ENCODE measurements at places on chromosomes 13 and 19.

DNA sequence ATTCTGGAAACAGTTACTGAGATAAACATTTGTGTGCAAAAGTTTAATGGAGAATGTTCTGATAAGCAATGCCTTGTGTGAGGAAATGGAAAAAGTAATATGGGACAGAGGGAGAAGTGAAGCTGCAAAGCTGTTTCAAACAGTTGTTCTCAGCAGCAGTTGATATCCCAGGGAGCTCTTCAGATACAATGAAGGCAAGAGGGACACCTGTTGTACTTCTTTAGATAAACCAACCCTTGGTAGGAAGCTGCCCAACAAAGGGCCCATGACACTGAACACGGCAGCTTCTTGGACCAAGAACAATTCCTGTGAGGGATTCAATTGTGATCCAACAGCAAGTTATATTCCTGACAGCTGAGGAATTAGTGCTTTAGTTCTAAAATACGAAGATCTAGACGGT is 894.3 kb upstream of the PCDH20 start:
- DNase-seq, result peak; percentile 54

DNA sequence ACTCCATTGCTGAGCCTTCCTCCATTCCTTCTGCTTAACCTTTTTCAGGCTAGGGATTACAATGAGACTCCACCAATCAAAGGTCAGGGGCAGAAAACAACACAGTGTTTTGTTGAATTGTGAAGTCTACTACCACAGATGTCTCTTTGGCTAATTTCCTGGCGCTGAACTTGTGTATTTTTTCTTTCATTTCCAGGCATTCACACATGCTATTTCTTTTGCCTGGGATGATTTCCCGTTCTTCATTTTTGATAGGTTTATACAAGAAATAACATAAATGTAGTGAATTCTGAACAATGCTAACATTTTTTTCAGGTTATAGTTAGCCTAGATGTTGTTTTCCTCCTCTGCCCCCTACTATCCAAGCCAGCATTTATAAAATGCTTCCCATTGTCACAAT is 64.3 kb downstream of the OLFM4 start:
- DNase-seq, result no peak

GRCh38 chr13:62920159-62920558 is 1504.5 kb upstream of the PCDH20 start:
- no peak for DNase-seq

GRCh38 chr13:20669162-20669561 is 34.3 kb upstream of the IL17D start:
- DNase-seq, result no peak

DNA sequence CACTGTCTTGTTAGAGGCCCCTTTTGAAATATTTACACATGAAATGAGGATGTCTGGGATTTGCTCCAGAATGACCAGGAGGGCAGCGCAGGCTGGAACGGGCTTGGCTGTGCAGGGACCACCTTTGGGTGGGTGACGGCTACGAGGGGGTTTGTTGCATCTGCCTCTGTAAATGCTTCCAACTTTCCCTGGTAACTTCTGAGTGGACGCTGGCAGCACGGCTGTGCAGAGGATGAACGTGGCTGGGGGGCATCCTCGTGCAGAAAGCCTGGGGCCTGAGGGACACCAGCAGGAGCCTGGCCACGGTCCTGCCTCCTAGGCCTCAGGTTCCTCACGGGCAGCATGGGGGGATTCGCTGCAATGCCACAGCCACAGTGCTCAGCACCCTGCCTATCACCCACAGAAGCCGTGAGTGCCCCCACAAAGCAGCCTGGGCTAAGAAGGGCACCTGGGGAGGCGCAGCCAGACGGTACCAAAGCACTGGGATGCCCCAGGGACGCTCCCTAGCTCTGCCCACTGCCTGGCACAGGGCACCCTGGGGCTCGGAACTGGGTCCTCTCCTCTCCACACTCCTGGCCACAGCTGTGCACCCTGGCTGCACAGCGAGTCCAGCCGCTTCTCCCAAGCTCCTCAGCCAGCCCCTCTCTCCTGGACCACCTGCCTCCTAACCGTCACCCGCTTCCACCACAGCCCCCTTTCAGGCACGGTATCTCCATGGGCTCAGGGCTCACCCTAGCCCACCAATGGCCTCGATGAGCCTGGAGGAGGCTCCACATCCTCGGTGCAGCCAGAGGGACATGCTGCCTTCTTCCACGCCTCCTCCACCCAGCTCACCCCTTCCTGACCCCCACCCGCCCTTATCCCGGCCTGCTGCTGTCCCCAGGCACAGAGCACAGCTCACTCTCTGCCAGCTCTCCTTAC is 44.5 kb downstream of the MLLT1 start:
- no peak for DNase-seq

DNA sequence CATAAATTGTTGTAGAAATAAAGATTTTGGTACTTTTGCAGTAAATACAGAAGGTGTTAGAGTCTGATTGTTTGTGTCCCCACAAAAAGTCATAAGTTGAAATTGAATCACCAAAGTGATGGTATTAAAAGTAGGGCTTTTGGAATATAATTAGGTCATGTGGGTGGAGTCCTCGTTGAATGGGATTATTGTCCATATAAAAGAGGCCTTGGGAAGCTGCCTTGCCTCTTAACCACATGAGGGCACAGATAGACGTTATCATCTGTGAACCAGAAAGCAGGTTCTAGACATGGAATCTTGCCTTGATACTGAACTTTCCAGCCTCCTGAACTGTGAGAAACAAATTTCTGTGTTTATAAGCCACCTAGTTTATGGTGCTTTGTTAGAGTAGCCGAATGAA is 186.8 kb downstream of the PRR20E start:
- DNase-seq, result no peak

DNA sequence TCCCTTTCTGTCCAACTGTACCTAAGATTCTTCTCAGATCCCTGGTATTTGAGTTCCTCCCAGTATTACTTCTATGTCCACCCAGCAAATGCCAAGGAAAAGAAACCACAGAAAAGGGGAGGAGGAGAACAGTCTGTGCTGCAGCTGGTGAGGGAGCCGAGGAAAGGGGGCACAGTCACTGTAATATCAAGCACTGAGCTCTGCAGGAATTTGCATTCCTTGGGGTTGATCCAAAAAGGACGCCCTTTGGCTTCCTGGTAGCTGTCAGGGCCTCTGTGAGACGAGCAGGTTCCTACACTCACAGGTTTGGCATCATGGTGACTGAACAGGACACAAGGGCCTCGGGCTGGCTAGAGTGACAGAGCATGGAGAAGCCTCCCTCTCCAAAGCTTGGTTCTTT is 273.4 kb downstream of the NHLRC3 start:
- DNase-seq, result no peak

DNA sequence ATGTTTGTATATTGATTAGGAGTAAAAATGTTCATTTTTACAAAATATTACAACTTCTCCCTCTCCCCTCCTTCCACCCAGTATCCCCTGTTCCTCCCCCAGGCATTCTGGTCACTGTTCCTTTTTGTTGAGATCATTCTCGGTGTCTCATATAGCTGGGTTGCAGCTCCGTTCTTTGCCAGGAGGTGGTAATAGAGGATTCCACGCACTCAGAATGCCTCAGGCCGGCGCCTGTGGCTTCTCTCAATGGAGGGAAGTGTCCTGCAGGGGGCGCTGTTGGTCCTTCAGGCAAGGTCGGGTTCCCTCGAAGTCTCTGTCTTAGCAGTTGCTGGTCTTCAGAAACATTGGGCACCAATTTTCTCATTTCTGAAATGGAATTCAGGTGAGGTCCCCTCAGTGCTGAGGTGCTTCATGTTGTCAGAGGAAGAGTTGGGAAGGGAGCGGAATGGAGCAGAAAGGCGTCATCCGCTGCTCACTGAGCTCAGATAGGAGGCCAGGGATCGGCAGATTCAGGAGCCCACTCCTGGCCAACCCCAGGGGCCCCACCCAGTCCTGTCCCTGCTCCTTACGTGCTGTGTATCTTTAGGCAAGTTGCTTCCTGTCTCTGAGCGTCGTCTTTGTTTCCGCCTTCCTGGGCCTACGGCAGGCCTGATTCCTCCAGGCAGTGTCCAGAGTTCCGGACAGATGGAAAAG is 10.3 kb upstream of the GARIN5A start:
- DNase-seq, result peak; percentile 97

GRCh38 chr19:51097166-51097738 is 11.0 kb downstream of the CTU1 start:
- DNase-seq, result peak; percentile 83

DNA sequence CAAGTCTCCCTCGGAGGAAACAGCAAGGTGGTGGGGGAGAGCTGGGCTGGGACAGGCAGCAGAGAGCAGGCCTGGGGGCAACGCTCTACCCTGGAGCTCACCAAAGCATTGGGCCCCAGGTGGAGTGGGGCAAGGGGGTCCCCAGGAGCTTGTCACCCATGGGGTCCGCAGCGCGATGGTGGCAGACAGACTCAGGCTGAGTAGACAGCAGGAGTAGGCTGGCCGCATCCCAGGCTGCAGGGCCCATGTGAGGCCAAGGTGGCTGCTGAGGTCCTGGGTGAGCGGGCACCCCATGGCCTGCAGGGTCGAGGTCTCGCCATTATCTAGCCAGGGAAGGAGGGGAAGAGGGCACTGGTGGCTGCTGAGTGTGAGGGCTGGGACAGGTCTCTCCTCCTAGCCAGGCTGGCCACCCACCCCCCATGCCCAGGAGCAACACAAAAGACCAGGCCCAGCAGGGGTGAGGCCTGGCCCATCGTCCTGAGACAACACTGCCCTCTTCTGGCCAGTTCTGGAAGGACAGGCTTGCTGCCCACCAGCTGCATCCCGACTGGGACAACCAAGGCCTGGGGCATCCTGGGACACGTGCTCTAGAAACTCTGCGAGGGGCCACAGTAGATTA is 33.1 kb downstream of the CEBPG start:
- DNase-seq, result peak; percentile 83

DNA sequence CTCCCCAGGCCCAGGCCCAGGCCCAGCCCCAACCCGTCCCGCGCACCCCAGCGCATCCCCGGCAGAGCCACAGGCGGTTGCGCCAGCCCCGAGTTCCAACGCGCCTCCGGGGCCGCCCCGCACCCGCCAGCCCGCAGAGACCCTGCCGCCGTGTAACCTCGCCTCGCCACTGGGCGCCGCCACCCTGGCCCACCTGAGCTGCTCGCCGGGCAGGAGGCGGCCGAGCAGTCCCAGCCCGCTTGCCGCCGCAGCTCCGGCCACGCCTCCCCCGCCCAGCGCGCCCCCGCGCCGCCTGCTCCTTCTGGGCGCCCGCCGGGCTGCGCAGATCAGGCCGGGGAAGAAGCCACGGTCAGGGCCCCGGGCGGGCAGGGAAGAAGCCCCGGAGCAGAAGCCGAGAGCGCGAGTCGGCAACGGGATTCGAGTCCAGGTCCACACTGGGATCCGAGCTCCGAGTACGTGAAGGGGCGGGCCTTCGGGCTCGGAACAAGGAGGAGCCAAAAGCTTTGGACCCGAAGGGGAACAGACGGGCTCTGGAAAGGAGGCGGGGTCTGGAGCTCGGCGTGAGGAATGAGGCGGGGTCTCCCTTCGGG is at the start of gene MBOAT7:
TSS of gene MBOAT7 (minus strand) at position 436 of the 590 bp plus-strand sequence. CDS start 1,072 bp downstream, outside the sequence.
- no peak for DNase-seq

DNA sequence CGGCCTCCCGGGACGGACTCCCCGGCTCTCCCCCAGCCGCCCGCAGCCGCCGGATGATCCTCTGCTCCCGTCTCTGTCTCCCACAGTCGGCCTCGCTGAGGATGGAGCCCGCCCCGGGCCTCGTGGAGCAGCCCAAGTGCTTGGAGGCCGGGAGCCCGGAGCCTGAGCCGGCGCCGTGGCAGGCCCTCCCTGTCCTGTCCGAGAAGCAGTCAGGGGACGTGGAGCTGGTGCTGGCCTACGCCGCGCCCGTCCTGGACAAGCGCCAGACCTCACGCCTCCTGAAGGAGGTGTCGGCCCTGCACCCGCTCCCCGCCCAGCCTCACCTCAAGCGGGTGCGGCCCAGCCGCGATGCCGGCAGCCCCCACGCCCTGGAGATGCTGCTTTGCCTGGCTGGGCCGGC is 6.8 kb downstream of the ADAT3 start:
- peak; percentile 41 for DNase-seq

GRCh38 chr13:93727211-93728141 is 500.9 kb downstream of the GPC6 start:
- DNase-seq, result no peak

- no peak for DNase-seq
Observed at GRCh38 chr19:2634228-2634951, 68.1 kb downstream of the GNG7 start.

DNA sequence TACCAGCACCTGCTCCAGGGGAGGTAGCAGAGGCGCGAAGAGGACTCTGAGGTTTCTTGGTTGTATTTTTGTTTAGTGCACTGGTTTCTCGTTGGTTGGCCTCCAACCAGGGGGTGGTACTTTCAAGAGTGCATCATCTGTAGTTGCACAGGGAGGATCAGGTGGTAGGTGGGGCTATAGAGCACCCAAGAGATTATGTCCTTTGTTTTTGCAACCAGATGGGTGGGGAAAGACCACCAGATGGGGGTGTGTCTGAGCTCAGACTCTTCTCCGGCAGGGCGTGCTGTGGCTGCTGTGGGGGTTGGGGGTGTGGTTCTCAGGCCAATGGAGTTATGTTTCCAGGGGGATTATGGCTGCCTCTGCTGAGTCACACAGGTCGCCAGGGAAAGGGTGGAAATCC is 254.4 kb upstream of the KLF12 start:
- no peak for DNase-seq

GRCh38 chr13:28471421-28471820 is 23.5 kb downstream of the FLT1 start:
- DNase-seq, result no peak

DNA sequence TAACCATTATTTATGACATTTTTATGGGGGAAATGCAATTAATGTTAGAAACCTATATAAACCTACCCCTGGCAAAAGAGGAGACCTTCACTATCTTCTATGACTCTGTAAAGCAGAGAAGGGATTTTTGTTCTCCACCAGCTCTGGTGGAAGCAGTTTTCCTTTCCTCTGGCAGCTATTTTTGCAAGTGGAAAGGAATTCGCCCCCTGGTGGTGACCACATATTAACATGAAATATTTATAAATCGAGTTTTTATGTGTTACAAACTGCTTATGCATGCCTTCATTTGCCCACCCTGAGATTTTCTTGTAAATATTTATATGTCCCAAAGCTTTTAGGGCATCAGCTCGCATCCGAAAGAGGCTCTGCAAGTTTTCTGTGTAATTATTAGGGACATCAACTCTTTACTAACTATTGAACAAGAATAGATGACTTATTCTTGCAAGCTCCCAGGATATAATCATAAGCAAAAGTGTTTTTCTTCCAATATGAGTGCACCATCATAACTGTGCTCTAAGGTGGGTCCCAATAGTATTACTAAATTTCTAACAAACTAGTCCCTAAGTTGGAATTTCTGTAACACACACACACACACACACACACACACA is 62.4 kb downstream of the SERTM1 start:
- DNase-seq, result peak; percentile 74

DNA sequence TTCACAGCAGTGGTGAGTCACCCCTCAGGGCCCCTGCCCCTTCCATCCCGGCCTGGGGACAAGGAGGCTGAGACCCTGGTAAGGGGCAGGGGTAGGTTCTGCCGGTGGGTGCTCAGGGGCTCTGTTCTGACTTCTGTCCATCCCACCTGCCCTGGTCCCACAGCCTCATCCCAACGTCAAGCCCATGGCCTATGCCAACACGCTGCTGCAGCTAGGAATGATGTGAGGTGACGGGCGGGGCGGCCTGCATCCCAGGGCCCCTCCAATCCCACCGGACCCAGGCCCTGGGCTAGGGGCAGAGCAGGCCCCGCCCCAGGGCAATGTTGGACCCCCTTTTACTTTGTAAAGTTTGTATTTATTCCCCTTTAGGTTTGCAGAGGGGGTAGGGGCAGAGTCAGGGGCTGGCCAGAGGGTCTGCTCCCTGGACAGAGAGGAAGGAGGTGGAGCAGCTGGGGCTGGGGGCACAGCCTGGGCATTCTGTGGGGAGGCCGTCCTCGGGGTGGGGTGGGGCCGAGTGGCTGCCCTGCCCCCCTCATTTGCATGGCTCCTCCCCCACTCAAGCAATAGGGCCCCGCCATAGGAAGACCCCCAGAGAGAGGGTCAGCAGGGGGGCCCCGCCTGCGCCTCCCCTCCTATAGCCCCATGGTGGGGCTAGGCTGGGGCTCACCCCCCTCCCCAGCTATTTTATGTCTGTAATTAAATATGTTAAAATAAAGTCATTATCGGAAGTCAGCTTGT is 23.1 kb downstream of the CCDC8 start:
- no peak for DNase-seq
